ENCODE measurements at places on chromosomes 11 and 22. TPM values are rescaled to one million over a fixed set of nuclear protein-coding genes. Genes with fewer than 3 reads are reported as not detected.

The FAM227A gene
- 0.34 TPM for total RNA-seq

The FANCF gene
- total RNA-seq = 3.1 TPM

The CD248 gene
- total RNA-seq = 44.4 TPM

The PHLDB1 gene
- total RNA-seq = 114 TPM

The PRRG4 gene
- 1.3 TPM for total RNA-seq

The OR5D13 gene
- total RNA-seq = not detected

GRCh38 chr11:117232911-117233409, 489 bp downstream of the RNF214 start:
- peak; percentile 21 for DNase-seq

DNA sequence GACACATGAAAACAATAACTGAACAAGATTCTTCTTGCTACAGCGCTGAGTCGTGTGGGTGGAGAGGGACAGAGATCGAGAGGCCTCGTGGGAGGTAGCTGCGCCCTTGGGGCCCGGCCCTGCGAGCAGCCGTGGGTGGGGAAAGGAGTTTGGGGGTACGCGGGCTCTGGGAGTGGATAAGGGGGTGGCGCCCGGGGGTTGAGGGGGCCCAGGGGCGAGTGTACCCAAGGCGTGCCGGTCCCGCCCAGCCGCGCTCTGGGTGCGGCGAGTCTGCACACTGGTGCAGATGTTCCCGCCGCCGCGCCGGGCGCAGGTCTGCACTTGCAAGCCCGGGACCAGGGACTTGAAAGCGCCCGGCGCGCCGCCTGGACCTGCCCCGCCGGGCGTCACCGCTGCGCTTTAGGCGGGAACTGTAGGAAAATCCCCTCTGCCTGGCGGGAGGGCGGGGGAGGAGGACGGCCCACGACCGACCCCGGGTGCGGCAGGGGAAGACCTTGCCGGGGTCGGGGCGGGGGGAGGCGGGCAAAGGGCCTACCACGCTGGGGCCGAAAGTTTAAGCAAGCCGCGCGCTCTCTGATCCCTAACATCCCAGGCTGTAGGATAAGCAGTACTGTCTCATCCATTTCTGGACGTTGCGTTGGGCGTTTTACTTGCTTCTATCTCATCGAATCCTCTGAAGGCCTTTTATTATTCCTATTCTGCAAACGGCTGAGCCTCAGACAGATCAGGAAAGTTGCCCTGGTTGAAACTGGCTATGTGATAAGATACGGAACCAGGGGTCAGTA, 1.4 kb upstream of the KREMEN1 start:
- no peak for DNase-seq

DNA sequence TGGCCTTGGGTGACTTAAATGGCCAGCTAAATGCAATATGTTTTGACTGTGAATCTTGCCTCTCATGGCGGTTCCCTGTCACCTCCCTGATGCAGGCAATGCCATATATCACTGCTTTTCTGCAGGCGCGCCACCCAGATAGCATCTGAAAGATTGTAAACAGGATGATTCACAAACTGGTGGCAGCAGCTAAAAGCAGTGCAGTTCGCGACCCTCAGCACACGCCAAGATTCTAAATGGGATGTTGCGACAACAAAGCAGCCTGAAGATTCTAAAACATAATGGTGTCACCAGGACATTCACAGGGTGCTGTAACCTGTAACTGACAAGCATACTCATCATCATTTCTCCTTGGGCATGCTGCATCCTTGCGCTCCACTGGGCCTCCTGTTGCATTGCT, 440.4 kb upstream of the CADM1 start:
- DNase-seq = no peak

GRCh38 chr11:128506999-128507611, 80.3 kb downstream of the ETS1 start:
- DNase-seq = peak; percentile 75

DNA sequence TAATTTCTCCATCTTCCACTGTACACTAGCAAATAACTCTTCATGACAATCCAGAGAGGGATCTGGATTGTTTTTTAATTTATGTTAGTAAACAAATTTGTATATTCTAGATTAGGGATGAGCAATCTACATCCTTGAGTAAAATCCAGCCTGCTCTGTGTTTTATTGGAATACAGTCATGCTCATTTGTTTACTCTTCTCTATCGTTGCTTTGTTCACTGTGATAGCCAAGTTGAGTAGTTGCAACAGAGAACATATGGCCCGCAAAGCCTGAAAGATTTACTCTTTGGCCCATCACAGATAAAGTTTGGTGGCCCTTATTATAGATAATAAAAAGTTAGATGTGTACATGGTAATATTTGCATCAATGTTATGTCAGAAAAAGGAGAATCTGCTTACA, 6.2 kb upstream of the BLID start:
- DNase-seq = no peak

DNA sequence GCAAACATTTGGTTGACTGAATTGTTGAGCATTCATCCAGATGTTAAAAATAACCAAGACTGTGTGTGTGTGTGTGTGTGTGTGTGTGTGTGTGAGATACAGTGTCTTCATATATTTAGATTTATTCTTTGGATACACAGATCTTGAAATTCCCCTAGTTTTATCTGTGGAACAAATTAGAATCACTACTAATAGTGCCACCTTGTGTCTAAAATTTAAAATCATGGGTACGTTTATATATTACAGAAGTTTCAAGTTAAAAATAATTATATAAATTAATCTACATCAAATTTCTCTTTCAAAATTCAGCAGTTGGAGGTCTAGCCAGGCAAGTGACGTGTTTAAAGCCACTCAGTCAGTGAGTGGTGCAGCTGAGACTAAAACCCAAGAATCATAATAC, 1566.2 kb upstream of the TENM4 start:
- DNase-seq = no peak

- peak; percentile 72 for DNase-seq
These were observed 39.7 kb upstream of the AKIP1 start for GRCh38 chr11:8871171-8871775.

DNA sequence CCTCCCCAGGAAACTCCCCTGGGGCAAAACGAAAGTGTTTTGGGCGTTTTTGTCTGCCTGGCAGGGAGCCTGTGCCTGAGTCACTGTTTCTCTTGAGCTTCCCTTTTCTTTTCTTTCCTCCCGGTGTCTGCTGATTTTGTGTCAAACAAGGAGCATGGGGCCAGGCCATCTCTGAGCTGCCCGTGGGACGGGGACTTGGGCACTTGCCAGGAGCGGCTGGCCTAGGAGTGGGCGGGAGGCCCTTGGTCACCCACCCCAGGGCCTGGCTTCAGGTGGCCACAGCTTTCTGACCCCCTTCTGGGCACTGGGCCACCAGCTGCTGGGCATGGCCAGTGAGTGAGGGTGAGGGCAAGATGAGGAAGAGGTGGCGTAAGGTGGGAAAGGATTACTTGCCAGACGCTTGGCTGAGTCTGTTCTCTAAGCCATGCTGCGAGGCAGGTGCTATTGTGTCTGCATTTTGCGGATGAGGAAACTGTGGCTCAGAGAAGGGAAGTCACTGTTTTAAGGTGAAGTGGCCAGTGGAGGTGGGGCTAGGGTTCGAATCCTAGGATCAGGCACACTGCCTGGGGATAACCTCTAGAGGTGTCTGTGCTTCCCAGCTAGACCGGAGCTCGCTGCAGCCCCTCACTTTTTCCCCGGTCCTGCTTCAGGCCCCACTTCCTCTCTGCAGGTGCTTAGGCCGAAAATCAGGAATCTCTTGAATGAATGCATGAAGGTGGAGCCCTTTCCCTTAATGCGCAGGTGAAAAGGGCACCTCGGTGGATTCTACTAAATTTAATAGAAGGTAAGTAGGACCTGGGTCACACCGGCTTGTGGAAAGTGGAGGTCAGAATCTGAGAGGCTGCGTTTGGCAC, 7.8 kb upstream of the NFAM1 start:
- DNase-seq = no peak

DNA sequence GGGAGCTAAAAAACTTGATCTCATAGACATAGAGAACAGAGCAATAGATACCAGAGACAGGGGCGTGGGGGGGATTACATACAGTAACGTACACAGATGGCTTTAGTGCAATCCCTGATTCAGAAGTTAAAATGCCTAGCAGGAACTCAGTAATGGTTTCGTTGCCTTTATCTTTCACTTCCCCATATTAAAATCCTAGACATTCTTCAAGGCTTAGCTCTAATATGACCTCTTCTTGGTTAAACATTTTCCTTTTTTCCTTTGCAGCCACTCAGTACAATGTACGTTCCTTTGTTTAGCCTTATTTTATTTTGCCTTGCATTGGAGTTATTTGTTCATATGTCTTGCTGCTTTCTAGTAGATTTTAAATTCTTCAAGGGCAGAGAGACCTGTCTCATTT, 104.9 kb downstream of the C11orf87 start:
- DNase-seq = no peak

DNA sequence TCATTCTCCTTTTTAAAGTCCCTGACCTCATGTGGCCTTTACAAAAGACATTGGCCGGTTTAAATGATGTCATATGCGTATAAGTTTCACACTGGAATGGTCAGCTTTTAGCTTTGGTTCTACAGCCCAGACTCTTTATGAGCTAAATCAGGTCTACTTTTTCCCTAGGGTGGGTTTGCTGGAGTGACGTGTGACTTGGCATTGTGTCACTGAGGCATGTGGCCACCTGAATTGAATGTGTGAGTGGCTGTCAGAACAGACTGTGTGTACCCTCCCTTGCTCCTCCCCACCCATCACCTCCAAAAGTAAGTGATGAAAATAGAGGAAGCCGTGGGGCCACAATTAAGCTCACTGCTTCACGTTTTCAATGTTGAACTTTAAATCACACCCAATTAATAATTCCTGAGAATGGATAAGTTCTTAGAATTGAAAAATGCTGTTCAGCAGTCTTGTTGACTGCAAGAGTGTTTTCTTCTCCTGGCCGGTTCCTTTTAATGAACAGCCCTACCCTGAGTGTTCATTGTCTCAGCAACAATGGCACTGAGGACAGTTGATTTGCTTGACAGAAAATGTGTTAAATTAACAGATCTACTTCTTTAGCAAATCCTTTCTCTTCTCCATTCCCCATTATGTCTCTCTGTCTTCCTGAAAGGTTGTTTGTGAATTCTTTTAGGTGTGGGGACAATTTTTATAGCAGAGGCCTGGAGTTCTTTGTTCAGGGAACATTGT, 11.3 kb downstream of the CECR2 start:
- no peak for DNase-seq

- DNase-seq = peak; percentile 95
These were observed at the start of gene RAD9A for GRCh38 chr11:67391304-67392182. RAD9A (plus strand) TSS chr11:67391986; CDS start chr11:67392045, 59 bp downstream.

DNA sequence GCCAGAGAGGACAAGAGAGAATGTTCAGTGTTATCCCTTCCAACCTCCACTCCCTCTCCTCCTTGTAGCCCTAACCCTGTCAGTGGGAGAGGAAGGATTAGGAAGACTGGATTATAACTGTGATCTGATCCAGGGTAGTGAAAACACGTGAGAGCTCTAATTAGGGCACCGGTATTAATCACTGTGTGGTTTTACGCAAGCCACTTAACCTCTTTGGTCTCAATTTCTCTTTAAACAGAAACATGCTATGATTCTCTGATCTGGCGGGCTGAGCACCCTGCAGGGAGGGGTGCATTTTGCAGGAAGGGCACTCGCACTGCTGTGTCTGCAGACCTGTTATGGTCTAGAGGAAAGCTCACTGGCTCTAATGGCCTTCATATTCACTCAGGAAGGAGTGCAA, 11.5 kb downstream of the RPL27A start:
- DNase-seq = no peak

GRCh38 chr11:12587333-12587991, 86.8 kb upstream of the TEAD1 start:
- DNase-seq = no peak

GRCh38 chr22:30841273-30841672, 127.3 kb downstream of the MORC2 start:
- DNase-seq = no peak

DNA sequence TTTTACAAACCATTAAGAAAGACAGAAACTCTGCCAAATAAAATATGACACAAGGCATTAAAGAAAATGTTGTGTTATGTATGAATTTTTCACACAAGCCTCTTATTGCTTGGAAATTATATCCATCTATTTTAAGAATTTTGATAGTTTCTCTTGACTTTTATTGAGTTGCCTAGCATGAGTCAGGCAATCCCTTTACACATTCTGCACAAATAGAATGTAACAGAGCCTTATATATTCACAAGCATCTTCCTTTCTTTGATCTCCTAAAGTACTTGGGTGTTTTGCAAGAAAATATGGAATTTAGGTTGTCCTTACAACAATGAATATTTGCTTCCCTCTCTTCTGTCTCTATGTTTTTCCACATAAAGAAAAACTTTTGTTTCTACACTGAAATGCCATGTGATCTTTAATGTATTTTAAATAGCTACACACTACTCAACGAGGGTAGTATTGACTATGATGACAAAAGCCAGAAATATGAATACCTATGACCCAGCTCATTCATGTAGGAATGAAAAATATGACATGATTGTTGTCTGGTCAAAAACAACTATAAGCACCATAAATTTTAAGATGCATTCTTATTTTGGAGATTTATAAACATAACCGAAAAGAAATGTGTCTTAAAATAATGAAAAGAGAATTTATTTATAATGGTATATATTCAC, 398.8 kb downstream of the GUCY1A2 start:
- DNase-seq = no peak

DNA sequence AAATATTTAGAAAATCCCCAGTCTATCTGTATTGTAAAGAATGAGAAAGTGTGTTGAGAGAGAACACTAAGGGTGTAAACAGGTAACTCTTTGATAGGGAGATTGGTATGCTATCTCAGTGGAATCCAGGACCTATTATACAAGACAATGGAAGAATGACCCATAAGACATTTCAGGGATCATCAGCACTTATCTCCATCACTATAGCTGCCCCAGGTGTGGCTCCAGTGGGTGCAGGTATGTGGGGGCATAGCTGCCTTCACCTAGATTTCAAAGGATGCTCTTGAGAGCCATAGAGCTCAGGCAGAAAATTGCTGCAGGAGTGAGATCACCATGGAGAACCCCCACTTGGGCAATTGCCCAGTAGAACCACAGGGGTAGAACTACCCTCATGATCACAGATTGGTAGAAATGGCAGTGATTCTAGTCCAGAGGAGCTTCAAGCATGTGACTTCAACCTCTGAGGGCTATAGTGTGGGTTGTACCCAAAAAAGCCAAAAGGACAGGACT, 252.3 kb upstream of the TBCEL start:
- DNase-seq = no peak

GRCh38 chr22:28021998-28022660, 103.1 kb upstream of the PITPNB start:
- peak; percentile 2 for DNase-seq
